ENCODE measurements at places on chromosomes 12 and 14.
A peak's percentile ranks its signal among the peaks of the same experiment; 100 is the strongest.

GRCh38 chr12:87784350-87784749 lies 244.9 kb downstream of the C12orf50 start:
- DNase-seq = no peak

GRCh38 chr14:34633742-34634141 lies 3.8 kb upstream of the SNX6 start:
- no peak for DNase-seq

DNA sequence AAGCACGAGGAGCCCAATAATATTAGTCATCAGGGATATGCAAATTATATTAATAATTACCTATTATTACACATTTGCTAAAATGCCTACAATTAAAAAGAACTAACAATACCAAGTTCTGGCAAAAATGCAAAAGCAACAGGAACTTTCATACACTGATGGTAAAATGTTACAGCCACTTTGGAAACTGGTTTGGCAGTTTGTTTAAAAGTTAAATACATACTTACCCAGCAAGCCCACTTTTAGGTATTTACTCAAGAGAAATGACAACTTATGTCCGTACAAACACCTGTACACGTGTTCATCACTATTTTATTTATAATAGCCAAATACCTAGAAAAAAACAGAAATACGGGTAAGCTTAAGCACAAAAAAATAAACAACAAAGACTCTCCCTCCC lies 17.0 kb downstream of the WDR89 start:
- no peak for DNase-seq

- no peak for DNase-seq
Observed at GRCh38 chr14:22088614-22089342, 415.2 kb upstream of the OR4E1 start.

DNA sequence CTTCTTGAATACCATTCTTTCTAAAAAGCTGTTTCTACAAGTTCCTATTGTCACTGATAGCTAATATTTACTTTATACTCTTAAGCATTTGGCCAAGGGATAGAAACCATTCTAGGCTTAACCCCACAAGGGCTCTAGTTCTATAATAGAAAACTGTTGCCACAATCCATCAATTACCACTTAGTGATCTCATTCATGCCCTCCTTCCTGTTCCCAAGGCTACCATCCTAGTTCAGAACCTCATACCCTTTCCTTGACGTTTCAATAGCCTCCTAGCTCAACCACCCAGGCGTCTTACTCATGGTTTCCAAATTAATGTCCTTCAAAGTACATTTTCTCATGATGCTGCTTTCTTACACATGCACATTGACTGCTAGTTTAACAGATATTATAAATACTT lies 493.5 kb downstream of the NAV3 start:
- no peak for DNase-seq

DNA sequence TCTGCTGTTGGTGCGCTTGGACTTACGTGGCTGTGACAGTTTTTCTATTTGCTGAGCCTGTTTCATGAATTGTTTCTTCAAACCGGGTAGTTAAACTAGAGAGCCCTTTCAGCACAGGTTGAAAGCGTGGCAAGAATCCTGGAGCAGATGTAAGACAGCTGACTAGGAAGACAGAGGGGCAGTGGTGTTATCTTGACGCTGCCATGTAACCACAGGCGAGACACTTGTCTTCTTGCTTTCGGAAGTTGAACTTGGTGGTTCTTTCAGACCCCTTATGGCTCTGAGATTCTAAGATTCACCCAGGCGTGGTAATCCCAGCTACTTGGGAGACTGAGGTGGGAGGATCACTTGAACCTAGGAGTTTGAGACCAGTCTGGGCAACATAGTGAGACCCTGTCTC lies 4.3 kb downstream of the EMP1 start:
- DNase-seq = no peak

DNA sequence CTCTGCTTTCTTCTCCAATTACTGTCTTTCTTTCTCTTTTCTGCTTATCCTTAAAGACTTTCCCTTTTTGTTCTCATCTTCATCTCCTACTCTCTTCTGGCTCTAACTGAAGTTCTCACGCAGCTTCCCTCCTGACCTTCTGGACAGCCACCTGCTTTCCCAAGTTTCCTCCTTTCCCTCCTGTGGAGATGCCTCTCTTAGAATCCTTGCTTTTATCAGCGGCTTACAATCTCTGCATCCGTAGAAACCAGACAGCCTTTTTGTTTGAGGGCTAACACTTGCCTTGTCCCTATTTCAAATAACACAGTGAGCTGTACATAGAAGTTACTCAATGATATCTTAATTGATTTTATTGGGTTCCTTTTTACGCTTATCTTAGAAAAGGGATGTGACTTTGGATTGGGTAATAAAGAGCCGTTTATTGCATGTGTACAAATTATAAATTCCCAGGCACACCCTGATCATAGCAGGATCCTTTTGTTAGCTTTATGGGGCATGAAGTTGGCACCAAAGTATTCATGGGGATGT lies 2.1 kb upstream of the LGALS3 start:
- DNase-seq = no peak

DNA sequence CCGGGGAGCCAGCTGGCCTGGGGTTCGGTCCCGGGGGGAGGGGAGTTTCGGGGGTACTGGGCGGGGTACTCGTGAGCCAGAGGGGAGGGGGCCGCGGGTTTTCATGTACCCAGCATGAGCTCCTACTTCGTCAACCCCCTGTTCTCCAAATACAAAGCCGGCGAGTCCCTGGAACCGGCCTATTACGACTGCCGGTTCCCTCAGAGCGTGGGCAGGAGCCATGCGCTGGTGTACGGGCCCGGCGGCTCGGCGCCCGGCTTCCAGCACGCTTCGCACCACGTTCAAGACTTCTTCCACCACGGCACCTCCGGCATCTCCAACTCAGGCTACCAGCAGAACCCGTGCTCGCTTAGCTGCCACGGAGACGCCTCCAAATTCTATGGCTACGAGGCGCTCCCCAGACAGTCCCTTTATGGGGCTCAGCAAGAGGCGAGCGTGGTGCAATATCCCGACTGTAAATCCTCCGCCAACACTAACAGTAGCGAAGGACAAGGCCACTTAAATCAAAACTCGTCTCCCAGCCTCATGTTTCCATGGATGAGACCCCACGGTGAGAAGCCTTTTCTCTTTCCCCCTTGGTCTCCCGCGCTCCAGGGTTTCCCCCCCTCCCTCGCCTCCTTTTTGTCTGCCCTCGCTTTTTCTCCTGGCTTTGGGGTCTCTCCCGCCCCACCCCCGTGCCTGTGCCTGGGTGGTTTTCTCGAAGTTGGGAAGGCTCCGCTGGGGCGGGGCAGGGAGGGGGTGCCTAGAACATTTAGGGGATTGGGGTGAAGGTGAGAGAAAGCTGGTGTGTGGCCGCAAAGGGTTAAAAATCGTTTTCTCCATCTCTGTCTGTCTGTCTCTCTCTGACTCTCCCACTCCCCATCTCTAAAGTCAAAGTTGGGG lies 627 bp downstream of the HOXC8 start:
- no peak for DNase-seq

- DNase-seq = no peak
Observed at GRCh38 chr12:132836795-132837331, 8.2 kb upstream of the GOLGA3 start.

GRCh38 chr12:132389526-132390286 lies 60.3 kb upstream of the GALNT9 start:
- no peak for DNase-seq

GRCh38 chr14:30872602-30873001 lies 1.8 kb upstream of the COCH start:
- DNase-seq = no peak

DNA sequence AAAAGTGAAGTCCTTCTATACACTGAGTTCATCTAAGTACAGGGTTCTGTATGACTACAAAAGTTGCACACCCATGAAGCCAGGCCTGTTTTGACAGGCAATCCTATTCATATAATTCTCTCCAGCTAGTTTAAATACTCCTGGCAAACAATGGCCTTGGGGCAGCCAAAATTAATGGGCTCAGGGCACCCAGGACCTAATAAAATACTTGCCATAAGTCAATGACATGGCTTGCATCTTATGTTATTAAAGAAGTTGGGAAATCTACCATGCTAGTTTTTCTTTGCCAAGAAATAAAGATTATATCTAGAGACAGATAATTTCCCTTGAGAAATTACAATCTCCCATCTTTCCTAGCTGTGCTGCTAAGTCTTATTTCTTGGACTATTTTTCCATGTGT lies 11.1 kb upstream of the TMTC1 start:
- no peak for DNase-seq

DNA sequence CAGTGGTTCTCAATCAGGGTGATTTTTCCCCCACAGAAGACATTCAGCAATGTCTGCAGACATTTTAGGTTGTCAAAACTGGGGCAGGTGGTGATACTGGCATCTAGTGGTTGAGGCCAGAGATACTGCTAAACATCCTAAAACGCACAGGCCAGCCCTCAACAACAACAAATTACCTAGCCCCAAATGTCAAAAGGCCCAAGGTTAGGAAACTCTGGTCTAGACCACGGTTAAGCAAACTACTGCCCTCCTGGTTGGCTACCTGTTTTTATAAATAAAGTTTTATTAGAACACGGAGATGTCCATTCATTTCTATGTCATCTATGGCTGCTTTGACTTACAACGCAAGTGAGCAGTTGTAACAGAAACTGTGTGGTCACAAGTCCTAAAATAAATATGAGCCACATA lies 186.7 kb downstream of the EFCAB11 start:
- DNase-seq = peak; percentile 81

- no peak for DNase-seq
Observed at GRCh38 chr14:52821805-52822250, 30.4 kb upstream of the GNPNAT1 start.

DNA sequence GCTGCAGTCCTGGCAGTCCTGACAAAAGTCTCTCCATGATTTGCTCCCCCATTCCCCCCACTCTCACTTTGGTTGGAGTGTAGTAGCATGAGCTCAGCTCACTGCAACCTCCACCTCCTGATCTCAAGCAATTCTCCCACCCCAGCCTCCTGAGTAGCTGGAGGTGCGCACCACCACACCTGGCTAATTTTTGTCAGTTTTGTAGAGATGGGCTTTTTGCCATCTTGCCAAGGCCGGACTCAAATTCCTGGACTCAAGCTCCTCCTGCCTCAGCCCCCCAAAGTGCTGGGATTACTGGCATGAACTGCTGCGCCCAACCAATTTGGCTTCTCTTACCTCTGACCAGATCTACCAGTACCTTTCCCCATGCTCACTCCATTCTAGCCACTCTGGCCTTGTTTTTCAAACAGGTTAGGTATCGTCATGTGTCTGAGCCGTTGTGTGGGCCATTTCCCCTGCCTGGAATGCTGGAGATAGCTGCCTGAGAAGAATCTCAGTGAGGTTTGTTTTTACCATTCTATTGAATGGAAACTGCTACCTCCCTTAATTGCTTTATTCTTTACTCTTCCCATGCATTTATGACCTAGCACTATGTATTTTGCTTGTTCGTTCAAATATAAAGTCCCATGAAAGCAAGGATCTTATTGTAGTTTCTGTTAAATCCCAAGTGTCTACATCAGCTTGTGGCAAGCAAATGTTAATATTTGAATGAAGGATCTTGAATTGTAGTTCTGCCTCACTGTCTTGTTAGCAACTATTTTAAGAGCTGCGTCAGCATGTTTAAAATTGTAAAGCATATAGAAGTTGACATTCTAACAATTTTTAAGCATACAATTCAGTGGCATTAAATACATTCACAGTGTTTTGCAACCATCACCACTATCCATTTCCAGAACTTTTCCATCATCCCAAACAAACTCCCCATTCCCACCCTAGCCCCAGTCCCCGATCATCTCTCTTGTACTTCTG lies 39.7 kb downstream of the CPSF6 start:
- DNase-seq = no peak

GRCh38 chr12:53599579-53599978 lies 26.6 kb downstream of the ATF7 start:
- DNase-seq = no peak

GRCh38 chr14:101001311-101002069 lies 98.0 kb upstream of the RTL1 start:
- no peak for DNase-seq

GRCh38 chr14:100701314-100701713 lies 25.4 kb upstream of the DLK1 start:
- no peak for DNase-seq

DNA sequence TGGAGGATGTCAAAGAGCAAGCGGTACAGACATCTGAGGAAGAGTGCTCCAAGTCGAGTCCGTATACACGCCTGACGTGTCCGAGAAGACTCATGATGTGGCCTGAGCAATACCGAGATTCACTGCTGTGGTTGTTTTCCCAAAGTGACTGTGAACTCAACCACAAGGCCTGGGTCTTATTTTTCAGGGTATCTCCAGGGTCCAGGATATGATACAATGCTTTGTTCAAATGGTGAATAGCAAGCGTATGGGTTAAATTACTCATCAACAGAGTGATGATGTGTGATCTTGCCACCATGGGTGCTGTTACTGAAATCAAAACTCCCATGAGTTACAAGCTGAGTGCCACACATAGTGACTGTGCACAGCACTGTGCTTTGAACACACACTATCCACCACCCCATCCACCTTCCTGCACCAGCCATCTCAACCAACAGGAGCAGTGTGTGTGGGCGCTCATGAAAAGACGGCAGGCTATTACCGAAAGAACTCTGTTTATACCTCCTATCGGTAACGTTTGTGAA lies 109.6 kb downstream of the BCAT1 start:
- DNase-seq = peak; percentile 34

DNA sequence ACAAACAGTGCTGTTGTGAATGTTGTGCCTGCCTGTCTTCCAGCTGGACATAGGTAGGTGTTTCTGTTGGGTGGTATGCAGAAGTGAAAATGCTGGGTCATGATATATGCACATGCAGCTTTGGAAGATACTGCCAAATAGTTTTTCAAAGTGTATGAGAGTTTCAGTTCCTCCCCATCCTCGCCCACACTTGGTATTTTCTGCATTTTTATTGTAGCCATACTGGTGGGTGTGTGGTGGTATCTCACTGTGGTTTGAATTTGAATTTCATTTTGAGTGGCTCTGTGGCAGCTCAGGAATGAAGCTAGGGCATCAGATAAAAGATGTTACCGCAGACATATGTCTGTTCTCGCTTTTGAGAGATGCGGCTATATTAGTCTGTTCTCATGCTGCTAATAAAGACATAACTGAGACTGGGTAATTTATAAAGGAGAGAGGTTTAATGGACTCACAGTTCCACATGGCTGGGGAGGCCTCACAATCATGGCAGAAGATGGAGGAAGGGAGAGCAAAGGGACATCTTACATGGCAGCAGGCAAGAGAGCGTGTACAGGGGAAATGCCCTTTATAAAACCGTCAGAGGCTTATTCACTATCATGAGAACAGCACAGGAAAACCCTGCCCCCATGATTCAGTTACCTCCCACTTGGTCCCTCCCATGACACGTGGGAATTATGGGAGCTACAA lies 183.1 kb downstream of the CAND1 start:
- DNase-seq = no peak

- no peak for DNase-seq
Observed at GRCh38 chr14:36738269-36738668, 76.6 kb downstream of the PAX9 start.

GRCh38 chr14:104953097-104953496 lies 25.1 kb downstream of the AHNAK2 start:
- no peak for DNase-seq

- no peak for DNase-seq
Observed at GRCh38 chr12:93989949-93990348, 158.4 kb upstream of the PLXNC1 start.

DNA sequence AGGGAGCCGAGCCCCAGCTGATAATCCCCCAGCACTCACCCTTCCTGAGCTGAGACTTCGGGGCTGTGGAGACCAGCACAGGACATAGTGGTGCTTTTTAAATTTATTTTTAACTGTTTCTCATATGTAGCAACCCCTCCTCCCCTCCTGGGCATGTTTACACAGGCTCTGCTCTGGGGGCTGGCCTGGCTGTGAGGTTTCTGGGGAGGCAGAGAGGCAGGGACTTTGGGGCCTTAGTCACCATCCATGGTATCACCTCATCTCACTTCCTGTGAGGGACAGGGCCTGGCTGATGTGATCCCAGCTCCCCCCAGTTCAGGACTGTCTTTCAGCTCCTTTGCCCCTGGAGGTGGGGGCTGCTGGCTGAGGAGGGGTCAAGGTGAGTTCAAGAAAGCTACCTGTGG lies 20.4 kb downstream of the VASH1 start:
- no peak for DNase-seq
